Mammary epithelial cell (primary cell): ENCODE measurements at places on chromosomes 4 and X. TPM values are rescaled to one million over a fixed set of nuclear protein-coding genes. Genes with fewer than 3 reads are reported as not detected.

Gene ASB9
- total RNA-seq = 0.67 TPM

GRCh38 chr4:80215449-80216052 lies 18.2 kb downstream of the PRDM8 start:
- no peak for DNase-seq

Gene TRPC3
- under 0.01 TPM for total RNA-seq

Gene NHSL2
- 0.43 TPM in 1 of 2 replicates, not detected in the other for total RNA-seq

- DNase-seq = no peak
These were observed 273.9 kb downstream of the AFF2 start for GRCh38 chrX:148774276-148774675.

Gene C4orf54
- total RNA-seq = 0.50 TPM

GRCh38 chr4:78567500-78568060 lies 16.0 kb downstream of the ANXA3 start:
- DNase-seq = no peak

- no peak for DNase-seq
These were observed 408.1 kb upstream of the GALNT7 start for GRCh38 chr4:172760512-172760911.

- peak; percentile 37 for DNase-seq
These were observed 12.5 kb upstream of the MAB21L2 start for GRCh38 chr4:150569384-150569987.
